ENCODE measurements at places on chromosomes 12 and 14. TPM values are rescaled to one million over a fixed set of nuclear protein-coding genes. Genes with fewer than 3 reads are reported as not detected.

The MUCL1 gene
- total RNA-seq: not detected

The CLEC9A gene
- not detected for total RNA-seq

The MARK3 gene
- total RNA-seq: 101 TPM

The SLC24A4 gene
- total RNA-seq: 1.7 TPM

The ANKRD13A gene
- total RNA-seq: 124 TPM

The TTC9 gene
- 0.54 TPM for total RNA-seq

The BMP4 gene
- 12.1 TPM for total RNA-seq

The RERGL gene
- not detected for total RNA-seq

The FAM186B gene
- not detected for total RNA-seq

The PIANP gene
- total RNA-seq: not detected

The ITPK1 gene
- 132 TPM for total RNA-seq

The HHIPL1 gene
- total RNA-seq: 2.5 TPM

The POTEM gene
- total RNA-seq: not detected

The RNF212B gene
- total RNA-seq: not detected
